ENCODE measurements at places on chromosomes 6 and 20.

DNA sequence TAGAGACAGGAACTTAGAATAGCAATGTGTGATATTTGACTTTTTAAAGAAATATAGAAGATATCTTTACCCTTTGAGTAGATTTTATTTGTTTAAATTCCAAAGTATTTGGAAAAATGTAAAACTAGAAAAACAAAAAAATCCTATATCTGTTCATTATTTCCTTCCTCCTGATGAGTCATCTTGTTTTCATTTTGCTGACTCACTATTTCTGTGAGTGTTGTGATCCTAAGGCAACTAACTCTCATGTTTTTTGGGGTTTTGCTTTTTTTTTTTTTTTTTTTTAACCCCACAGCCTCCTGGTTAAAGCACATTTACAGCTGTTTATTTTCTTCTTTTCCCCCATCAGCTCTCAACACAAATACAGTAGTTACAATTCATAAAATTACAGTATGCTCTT is 37.8 kb upstream of the THEMIS start:
- DNase-seq: no peak

DNA sequence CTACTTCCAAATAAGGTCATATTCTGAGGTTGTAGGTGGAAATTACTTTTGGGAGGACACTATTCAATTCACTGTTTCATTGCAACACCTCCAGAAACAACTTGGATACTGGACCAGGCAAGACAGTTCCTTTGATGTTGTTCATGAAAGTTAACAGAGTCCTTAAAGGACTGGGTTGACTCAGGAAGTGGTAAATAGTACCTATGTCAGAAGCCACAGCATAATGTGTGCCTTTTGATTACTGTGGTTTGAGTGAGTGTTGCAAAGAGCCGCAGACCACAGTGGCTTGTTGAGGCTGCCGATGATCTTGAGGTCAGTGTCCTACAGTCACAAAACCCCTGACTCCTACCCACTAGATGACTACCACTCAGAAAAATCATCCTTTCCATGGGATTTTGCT is 10.9 kb downstream of the IL20RA start:
- DNase-seq: no peak

- DNase-seq: no peak
These were observed 636 bp downstream of the SRF start for GRCh38 chr6:43171707-43172103.

GRCh38 chr6:112432853-112433252 is 85.7 kb downstream of the RFPL4B start:
- DNase-seq: no peak

- no peak for DNase-seq
These were observed 58.5 kb downstream of the AHI1 start for GRCh38 chr6:135438907-135439535.
